Stomach (tissue), 19 donors: ENCODE measurements at places on chromosomes 7 and 10.
A peak's percentile ranks its signal among the peaks of the same experiment; 100 is the strongest.

GRCh38 chr7:13240349-13240748, 552.9 kb downstream of the ARL4A start:
- no peak for DNase-seq

DNA sequence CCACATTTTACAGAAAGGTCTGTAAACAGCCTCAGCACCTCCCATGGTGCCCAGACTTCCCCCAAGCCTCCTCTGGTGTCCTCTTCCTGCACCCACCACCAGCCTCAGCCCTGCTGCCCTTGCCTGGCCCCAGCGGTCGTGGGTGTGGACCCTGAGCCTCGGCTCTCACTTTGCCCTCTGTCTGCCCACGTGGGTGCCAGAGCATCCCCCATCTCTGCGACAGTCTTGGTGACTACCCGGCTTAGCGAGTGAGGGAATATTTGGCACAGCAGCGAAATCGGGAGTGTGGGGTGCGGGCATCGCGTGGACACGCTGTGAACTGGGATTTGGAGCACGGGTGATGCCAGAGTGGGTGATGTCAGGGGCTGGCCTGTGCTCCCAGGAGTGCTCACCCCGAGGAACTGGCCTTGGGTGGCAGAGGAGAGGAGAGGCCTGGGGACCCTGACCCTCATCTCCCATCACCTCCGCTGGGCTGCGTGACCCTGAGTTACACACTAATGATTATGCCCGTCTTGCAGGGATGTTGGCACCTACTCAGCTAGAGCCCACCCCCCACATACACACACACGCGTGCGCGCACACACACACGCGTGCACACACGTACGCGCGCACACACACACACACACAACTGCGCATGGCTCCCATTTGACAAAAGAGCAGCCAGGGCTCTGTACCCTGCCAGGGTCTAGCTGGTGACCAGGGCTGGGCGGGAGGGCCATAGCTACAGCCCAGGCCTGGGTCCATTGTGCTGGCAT, 8.7 kb downstream of the ELFN1 start:
- DNase-seq = no peak

GRCh38 chr7:30382607-30383006, 96.0 kb downstream of the NOD1 start:
- DNase-seq = no peak

DNA sequence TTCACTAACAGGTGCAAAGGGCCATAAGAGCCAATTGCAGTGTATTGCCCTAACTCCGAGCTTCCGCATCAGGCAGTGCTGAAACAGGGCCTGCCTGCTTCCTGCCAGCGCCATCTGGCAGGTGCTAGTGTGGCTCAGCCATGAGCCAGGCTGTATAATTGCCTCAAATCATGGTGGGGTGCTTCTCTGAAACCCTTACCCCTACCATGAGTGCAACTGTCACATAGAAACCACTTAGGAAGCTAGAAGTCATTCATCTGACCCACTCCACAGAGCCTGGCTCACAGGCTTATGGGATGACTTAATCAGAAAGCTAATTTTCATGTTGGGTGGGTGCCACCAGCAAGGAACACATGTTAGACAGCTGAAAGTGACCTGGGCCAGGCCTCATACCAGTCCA, 133.3 kb upstream of the LAMB4 start:
- no peak for DNase-seq

DNA sequence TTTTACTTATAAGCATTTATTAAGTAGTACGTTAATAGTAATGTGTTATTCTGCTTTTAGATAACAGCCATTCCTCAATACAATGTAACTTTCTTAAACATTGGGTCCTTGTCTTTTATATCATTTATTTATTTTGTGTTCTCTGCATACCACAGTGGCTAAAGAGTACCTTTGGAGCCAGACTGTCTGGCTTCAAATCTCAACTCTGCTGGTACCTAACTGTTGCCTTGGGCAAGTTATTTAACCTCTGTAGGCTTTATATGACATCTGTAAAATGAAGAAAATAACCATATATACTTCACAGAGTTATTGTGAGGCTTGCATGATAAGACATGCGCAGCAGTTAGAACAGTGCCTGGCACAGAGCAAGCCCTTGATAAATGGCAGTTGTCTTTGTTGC, 397.6 kb downstream of the MDFIC start:
- no peak for DNase-seq

DNA sequence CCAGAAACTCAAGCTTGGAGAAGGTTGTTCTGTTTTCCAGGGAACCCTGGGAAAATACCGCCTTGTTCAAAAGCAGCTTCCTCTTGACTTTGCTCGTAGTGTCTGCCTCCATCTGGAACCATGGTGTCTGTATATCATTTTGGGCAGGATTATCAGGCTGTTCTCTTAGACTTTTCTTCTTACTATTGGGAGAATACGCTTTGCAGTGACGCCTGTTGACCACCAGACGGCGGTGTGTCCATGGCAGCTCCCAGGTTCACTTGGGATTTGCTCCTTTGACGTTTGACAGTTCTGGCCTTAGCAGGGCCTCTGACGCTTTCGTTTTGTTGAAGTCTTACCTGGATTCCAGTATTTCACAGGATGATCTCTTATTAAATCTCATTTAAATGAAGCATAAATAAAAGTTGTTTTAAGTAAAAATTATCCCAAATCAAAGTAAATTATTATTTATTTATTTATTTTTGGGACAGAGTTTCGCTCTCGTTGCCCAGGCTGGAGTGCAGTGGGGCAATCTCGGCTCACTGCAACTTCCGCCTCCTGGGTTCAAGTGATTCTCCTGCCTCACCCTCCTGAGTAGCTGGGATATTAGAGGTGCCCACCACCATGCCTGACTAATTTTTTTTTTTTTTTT, 41.8 kb upstream of the GJD4 start:
- DNase-seq = peak; percentile 87

DNA sequence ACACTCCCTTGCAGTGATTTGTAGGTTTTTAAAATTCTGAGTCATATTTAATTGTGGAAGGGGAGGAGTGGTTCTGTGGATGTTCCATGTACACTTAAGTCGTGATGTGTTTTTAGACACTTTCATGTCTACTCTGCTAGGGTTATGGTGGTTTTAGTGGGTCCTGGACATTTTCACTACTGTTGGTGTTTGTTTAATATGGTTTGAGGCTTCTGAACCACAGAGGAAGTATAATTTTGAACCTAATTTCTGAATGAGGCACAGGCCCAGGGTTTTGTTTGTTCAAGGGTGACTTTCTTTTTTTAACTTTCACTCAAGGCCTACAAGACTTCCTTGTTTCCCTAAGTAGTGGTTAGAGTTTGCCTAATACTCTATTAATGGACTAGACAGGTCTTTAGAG, 13.3 kb downstream of the SLC26A5 start:
- peak; percentile 23 for DNase-seq

DNA sequence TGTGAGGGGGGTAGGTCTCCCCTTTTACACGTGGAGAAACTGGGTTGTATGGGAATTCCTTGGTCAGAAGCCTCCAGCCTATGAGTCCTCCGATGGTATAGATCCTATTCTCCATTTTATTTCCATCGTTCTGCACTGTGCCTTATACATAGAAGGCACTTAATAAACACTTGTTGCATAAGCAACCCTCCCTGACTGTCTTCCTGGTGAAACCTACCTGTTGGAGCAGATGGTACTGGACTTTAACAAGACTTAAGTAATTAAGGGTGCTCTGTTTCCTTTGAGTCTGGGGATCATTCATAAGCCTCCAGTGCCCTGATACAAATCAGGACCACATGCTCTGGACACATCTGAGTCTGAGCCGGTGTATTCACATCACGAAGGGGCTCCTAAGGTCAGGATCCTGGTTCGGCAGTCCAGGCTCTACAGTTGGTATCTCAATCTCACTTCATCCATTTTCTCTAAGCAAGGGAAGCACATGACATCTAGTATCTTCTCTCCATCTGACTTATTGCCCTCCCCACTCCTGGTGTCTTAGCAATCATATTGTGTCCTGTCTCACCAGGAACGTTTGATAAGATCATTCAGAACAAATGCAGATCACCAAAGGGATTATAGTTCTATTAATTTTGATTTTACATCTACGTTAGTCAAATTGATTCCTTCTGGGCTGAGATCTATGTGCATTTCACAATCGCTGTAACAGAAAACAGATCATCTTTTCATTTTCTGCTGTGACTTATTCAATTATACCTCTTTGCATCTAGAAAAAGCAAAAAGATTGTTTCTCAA, 22.8 kb upstream of the EZH2 start:
- no peak for DNase-seq

- DNase-seq = peak; percentile 90
These were observed 17.6 kb downstream of the DNAJB12 start for GRCh38 chr10:72337039-72337629.

GRCh38 chr7:42315103-42315502, 78.1 kb upstream of the GLI3 start:
- DNase-seq = no peak

DNA sequence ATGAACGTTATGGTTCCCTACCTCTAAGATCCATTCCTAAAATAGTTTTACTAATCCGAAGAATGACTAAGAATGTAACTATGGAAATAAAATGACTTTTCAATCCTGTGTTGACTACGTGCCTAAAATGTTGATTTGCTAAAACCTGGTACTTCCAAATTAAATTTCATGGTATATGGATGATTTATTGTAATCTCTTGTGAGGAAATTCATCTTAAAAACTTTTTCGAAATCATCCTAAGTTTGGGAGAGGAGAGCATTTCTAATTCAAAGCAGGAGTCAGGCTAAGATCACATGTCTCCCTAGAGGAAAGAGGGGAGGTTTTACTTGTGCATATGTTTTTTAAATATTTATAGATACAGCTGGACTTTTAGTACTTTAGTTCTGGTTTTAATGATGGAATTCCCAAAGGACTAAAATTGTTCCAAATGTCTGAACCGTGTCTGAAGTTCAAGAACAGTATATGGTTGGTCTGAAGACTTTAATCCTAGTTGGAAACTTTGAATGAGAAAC, 483.9 kb downstream of the AUTS2 start:
- DNase-seq = peak; percentile 62

- DNase-seq = no peak
These were observed 6.1 kb downstream of the STK32C start for GRCh38 chr10:132301371-132302330.

- no peak for DNase-seq
These were observed 168.9 kb upstream of the SH2B2 start for GRCh38 chr7:102117743-102118142.

DNA sequence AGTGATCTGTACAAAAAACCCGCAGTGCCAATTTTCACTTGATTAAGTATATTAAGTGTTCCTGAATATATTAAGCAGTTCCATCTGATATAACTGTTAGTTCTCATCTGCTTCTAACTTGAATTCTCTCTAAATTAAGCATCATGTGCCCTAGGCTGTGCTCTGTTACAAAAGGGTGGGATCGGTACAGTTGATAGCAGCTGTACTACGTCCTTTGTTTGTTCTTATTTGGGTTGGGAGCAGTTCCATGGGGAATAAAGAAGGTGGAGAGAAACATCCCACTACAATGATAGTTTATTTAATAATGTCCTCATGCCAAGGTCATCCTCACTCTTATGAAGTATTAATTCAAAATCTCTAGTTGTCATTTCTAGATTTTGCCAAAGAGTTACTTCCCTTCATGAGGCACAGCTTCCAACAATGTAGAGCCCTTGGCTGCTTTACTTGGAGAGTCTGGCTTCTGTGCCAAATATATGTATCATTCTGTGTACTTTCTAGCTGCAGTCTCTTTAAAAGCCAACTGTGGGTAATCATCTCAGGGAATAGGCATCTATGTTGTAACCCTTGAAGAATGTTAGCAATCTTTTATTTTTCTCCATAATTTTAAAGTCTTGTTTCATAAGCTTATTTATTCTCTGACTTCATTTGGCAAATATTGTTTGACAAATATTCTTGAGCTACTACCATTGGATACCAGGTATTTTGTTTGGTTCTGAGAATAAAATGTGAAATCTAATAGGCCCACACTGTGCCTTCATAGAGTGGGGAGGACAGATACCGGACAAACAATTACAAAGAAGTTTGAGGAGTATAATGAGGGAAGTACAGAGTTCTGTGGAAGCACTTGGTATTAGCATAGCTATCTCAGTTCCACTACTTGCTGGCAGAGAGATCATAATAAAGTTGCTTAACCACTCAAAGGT, 22.4 kb upstream of the AHR start:
- DNase-seq = no peak

DNA sequence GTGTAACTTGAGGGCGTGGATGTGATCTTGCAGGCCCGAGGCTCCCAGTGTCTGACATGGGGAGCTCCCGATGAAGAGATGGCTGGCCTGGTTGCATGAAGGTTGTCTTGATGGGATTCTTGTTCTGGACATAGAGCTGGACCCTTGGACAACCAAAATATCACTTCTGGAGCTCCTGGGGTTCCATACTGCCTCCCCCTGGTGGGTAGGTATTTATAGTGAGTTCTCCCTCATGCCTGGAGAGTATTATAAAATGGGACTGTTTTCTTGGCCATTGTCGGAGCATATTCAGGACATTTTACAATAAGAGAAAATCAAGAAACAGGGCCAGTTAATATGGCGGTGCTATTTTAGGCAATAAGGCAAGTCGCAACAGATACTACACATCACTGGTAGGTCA, 32.6 kb upstream of the GIMAP8 start:
- no peak for DNase-seq

DNA sequence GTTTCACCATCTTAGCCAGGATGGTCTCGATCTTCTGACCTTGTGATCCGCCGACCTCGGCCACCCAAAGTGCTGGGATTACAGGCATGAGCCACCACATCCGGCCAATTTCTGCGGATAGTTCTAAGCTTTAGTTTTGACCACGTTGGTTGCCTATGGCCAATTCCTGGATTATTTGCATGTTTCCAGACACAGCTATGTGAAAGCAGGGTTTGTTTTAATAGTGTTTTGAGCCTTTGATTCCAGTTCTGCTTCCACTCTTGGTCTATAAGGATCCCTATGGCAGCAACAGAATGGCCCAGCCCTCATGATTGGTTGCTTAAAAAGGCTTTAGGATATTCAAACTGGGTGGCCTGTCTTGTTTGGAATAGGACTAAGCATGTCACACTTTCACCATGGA, 19.1 kb downstream of the SIRT1 start:
- DNase-seq = no peak

GRCh38 chr10:43054593-43054992, 22.3 kb upstream of the RET start:
- DNase-seq = no peak

DNA sequence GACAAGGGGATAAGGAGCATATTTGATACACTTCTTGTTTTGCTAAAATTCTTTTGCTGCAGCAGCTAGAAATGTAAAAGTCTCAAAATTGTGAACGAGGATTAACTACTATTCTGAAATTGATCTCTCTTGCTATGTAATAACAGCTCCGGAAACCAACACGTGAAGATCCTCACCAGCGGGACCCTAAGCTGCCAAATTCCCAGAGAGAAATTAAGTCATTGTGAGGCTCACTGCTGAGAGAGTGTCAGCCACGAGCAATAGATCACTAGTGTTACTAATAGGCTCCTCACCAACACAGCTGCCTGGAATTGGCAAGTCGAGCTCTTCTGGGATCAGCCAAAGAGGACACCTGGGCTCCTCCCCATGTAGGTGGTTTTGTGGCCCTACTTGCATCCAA, 5.6 kb upstream of the VWA2 start:
- DNase-seq = no peak
